ENCODE measurements at places on chromosomes 6 and 20. TPM values are rescaled to one million over a fixed set of nuclear protein-coding genes. Genes with fewer than 3 reads are reported as not detected.

Gene SLC13A3
- 0.31 TPM for total RNA-seq

DNA sequence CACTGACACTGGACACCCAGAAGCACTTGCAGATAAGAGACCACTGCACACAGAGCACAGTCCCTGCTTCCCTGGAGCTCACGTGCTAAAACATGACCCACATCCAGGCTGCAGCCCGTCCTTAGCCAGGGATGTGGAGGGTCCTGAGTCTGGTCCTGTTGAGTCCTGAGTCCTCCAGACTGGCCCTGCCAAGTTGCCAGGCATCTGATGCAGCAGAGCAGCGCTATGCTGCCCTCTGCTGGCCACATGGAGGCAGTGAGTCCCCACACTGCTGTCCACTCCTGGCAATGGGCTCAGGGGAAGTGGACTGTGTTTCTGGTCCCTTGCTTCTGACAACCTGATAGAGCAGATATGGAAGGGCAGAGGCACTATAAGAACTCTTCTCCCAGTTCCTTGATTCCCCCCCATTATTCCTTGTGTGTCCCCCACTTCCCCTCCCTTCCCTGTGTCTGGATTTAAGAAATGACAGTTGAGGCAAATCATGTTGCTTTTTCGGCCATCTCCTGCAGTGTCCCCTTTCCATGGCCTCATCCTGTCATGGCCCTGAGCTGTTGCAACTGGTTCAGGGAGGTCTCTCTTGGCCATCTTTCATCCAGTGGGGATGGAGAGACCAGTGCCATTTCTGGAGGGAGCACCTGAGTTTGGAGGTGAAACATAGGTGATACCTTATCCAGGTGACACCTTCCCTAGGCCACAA, 86.0 kb downstream of the DHX35 start:
- peaks cover 7% of the 10 kb centered on the region for H3K27me3 ChIP-seq
- peak; percentile 63 for DNase-seq
- H3K27ac ChIP-seq, result no peak overlapping the region

- DNase-seq, result no peak
- H3K36me3 ChIP-seq, result no peaks in the 10 kb centered on the region
- H3K27me3 ChIP-seq, result no peaks in the 10 kb centered on the region
- no peak overlapping the region for H3K27ac ChIP-seq
Observed at GRCh38 chr6:13495818-13496217, 8.4 kb upstream of the GFOD1 start.

Gene FAM83B
- not detected for total RNA-seq

- peaks cover 5% of the 10 kb centered on the region for H3K27me3 ChIP-seq
- no peak overlapping the region for H3K4me3 ChIP-seq
- H3K27ac ChIP-seq, result no peak overlapping the region
- DNase-seq, result no peak
Observed at GRCh38 chr6:29532320-29532951, 27.1 kb downstream of the UBD start.

Gene PACSIN1
- total RNA-seq, result 0.47 TPM

Gene DNAH8
- total RNA-seq, result not detected
